Hindlimb muscle (tissue), 1 donor: ENCODE measurements at places on chromosomes 11 and 22.

DNA sequence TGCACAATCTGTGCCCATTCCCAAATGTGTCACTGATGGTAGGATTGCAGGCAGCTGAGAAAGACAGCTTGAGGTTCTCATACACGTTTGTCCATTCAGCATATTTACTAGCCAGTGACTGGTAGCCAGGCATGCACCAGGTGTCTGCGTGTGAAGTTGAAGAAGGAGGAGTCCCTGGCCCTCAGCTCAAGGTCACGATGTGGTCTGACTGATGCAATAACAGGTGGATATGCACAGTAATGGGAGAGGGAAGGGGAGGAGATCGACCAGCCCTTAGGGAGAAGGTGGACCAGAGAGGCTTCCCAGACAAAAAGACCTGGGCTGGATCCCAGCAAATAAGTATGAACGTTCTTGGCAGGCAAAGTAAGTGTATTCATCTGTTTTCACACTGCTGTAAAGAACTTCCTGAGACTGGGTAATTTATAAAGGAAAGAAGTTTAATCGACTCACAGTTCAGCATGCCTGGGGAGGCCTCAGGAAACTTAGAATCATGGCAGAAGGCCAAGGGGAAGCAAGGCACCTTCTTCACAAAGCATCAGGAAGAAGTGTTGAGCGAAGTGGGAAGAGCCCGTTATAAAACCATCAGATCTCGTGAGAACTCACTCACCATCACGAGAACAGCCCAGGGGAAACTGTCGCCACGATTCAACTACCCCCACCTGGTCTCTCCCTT lies 96.0 kb downstream of the MN1 start:
- peak; percentile 53 for DNase-seq

DNA sequence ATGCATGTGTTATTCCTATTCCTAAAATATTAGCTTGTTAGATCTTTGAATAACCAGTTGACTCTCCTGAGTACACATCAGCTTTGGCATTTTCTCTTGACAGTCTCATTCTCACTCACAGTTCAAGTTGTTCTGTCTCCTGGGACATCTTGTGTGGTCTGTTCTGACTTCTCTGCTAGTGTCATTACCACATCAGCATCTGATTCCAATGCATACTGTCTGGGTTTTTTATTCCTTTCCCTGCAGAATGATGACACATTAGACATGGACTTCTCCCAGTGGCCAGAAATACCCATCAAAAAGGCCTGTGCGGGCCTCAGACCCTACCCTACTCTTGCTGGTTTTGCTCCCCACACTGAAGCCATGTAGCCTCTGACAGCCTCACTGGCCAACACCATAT lies 2.7 kb downstream of the ZNF74 start:
- DNase-seq = no peak

- DNase-seq = no peak
Measured at GRCh38 chr11:2444821-2445745, at the start of gene KCNQ1. KCNQ1 (plus strand) TSS chr11:2445008; CDS start chr11:2445099, 91 bp downstream.

GRCh38 chr11:131982154-131982553 lies 611.7 kb downstream of the NTM start:
- no peak for DNase-seq

GRCh38 chr22:28120691-28121592 lies 201.9 kb upstream of the PITPNB start:
- DNase-seq = no peak

DNA sequence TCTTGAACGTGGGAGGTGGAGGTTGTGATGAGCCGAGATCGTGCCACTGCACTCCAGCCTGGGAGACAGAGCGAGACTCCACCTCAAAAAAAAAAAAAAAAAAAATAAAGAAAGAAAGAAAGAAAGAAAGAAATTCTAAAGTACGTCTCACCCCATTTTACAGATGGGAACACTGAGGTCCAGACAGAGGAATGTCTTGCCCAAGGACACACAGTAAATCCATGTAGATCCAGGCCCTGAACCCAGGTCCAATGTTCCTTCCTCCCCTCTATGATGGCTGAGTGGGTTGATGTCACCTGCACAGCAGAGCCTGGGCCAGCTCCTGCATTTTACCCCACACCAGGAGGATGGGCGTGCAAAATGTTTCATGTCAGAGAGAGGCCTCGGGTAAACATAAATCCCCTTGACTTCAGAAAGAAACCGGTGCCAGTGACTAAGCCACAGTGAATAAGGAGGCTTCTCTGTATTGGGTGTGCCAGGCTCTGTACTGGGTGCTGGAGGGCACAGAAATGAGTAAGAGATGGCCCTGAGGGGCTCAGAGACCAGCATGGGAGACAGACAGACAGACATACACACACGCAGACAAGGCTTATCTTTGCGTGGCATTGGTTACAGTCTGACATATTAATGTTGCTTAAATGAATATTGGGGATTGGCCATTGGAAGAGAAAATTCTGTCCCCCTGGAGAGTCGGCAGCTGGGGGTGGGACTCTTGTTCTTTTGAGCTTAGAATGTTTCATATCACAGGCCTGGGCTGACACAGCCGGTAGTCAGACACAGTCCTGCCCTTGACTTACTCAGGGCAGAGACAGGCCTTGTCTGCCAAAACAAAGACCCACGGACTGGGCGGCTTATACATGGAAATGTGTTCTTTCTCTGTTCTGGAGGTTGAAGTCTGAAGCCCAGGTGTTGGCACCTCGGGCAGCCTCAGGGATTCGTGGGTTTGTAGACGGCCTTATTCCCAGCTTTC lies 105.4 kb downstream of the MIAT start:
- DNase-seq = no peak

DNA sequence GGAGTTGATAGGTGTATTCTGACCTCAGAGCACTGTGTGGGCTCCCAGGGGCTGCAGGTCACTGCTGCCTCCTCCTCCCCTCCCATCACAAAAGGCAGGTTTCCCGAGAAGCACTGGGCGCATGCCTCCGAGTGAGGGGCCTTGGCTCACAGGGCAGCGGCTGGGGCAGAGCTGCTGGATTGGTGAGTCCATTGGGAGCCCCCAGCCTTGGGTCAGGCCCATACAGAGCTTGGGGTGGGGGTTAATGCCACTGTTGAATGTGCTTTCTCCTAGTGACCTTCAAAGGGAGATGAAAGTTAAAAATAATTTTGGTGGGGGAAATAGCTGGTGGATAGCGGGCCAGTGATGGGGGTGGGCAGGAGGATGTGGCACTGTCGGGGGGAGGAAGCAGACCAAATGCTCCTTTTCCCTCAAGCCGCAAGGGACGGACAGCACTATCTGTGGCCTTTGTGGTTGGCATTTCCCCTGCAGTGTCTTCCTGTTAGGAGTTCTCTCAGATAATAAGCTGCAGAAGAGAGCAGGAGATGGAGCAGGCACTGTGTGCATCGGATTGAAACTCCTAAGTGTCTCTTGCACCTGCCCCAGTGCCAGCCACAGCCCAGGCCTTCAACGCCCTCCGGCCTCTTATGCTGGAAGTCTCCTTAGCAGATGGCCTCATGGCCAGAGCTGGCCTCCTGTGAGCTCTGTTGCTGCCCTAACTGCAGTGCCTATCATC lies 3.2 kb downstream of the TUBA8 start:
- no peak for DNase-seq

- no peak for DNase-seq
Measured at GRCh38 chr22:49600891-49601431, 226.7 kb downstream of the BRD1 start.

GRCh38 chr11:76599041-76600013 lies 71.2 kb downstream of the LRRC32 start:
- no peak for DNase-seq

- peak; percentile 47 for DNase-seq
Measured at GRCh38 chr11:130070109-130070845, 583 bp downstream of the APLP2 start.

GRCh38 chr11:125069796-125070195 lies 6.7 kb downstream of the SLC37A2 start:
- no peak for DNase-seq

DNA sequence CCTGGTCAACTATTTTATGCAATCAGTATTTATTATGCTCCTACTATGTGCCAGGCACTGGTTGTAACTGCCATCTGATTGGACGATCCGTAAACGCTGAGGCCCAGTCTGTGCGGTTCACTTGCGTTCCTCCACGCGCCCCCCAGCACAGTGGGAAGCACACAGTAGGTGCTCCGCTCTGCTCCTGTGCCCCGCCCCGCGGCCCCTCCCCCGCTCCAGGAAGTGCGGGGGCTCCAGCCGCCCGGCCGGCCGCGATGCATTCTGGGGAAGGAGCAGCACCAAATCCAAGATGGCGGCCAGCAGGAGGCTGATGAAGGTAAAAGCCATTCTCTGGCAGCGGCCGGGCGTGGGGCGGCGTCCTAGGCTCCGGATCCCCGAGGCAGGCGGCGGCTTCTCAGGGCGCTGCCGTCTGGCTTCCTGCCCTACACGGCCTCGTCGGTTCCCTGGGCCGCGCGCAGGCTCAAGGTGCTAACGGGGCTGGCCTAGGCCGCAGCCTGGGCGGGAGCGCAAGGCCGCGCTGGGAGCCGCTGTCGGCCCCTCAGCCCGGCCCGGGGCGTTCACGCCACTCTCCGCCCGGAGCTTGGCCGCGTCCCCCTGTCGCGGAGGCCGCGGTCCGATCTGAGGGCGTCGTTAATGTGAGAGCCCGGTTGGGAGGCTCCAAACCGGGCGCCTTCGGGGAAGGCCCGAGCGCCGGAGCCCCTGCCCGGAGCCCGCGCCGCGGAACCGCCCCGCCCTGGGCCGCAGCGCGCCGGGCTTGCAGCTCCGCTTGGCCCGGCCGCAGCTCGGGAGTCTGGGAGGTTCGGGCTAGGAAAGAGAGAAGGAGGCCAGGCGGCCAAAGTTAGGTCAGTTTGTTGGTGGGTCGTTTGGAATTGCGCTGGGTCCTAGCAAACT lies at the start of gene UBE2L3:
Gene UBE2L3, plus strand, starts transcription at position 259 of the 891 bp plus-strand sequence. Its CDS starts 31 bp downstream, at position 290.
- peak; percentile 87 for DNase-seq

- DNase-seq = no peak
Measured at GRCh38 chr11:80165744-80166143, 724.9 kb upstream of the TENM4 start.

DNA sequence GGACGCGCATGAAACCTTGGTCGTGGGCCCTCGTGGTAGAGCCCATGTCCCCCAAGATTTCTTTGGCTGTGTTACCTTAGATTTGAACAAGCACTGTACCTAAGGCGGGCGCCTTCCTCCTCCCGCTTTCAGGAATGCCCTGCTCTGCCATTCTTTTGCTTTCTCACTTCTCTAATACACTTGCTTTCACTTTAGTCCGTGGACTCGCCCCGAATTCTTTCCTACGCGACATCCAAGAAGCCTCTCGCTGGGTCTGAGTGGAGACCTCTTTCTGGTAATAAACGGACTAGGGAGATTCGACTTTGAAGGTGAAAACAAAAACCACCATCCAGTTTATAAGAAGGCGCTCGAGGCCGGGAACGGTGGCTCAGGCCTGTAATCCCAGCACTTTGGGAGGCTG lies 1.2 kb upstream of the NUP50 start:
- no peak for DNase-seq

- DNase-seq = no peak
Measured at GRCh38 chr11:65437436-65438227, 15.0 kb downstream of the NEAT1 start.

DNA sequence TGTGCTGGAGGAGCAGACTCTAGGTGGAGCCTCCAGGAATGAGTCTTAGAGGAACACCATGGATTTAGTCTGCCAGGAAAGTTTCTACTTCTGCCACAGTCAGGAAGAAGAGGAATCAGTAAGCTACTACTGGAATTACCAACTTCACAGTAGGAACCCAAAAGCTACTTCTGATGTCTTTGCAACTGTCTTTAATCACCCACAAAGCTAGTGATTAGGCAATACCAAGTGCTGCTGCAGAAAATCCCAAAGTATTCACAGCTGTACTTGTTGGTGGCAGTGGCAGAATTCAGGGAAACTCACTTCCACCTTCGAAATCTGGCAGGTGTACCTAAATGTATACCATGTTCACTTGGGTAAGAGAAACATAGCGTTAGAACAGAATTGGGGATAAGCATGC lies 264.5 kb upstream of the SORL1-AS1 start:
- DNase-seq = no peak

DNA sequence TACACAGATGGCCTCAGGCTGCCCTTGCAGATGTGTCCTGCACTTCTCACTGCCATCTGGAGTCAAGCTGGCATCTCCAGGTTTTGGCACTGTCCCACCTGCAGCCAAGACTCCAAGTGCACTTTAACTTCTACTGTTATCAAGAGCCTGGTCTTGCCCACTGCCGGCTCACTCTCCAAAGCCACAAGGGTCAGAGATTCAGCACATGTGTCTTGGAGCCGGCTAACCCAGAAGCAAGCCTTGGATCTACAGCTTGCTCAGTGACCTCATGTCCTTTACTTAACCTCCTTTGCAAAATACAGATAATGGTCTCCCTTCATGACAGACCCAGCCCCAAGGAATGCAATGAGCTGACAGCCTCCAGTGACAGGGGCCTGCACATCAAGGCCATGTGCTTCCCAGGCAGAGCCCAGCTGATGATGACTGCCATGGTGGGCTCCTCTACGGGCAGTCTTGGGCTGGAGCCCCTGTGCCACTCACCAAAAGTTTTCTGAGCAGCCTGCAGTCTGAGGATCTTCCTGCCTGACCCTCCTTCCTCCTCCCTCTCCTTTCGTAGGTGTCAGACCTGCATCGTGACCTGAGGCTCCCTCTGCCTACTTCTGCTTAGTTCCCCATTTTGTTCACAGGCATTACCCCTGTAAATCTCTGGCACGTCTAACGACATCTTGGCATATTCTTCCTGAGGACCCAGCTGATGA lies 9.0 kb downstream of the TP53AIP1 start:
- no peak for DNase-seq

DNA sequence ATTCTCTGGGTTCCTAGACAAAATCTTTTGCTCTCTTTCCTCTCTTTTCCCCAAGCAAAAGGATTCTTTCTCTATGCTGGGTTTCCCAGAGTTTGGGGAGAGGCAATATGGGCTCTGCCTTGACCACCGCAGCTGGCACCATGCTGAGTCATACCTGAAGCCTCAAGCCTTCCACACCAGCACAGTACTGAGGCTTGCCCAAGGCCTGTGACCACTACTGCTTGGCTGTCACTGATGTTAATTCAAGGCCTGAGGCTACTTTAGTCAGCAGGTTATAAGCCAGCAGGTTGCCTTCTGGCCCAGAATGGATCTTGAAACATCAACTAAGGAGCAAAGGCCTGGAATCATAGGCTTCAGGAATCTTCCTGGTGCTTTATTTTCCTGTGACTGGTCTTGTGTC lies 185.3 kb downstream of the DYNC2H1 start:
- DNase-seq = no peak
